ENCODE measurements at places on chromosomes 12 and 14.

- DNase-seq: no peak
Measured at GRCh38 chr12:110330544-110330943, 49.5 kb downstream of the ATP2A2 start.

DNA sequence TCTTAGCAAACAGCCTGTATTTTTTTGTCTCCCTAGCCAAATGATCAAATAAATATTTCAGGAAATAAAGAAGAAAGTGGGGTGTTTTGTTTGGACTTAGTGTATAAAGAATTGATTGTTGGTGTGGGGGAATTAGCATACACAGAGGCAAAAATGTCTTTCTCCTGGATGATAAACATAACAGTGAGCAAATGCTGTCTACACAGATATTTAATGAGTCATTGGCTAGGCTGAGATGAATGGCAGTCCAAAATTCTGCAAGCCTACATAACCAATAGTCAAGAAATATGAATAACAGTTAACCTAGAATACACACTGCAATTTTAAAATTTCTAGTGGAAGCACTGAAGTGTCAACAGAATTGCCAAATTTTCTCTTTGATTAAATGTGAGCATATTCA, 35.8 kb downstream of the MYF5 start:
- no peak for DNase-seq

- DNase-seq: no peak
Measured at GRCh38 chr12:93460003-93460402, 7.3 kb upstream of the MRPL42 start.

DNA sequence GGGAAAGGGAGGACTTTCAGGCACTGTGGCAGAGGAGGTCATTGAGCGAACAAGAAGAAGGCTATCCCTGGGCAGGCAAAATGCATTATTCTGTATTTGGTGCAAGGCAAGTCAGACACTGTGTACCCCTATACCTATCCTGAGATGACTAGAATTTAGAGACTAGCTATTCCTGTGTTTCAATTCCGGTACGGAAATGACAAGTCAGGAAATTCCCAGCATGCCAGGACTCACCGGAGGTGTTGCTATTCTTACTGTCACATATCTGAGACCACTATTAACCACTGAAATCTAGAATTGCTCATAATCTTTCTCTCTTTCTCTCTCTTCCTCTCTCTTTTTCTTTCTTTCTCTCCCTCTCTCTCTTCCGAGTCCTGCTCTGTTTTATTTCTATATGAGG, 297.1 kb downstream of the PDZRN4 start:
- no peak for DNase-seq

DNA sequence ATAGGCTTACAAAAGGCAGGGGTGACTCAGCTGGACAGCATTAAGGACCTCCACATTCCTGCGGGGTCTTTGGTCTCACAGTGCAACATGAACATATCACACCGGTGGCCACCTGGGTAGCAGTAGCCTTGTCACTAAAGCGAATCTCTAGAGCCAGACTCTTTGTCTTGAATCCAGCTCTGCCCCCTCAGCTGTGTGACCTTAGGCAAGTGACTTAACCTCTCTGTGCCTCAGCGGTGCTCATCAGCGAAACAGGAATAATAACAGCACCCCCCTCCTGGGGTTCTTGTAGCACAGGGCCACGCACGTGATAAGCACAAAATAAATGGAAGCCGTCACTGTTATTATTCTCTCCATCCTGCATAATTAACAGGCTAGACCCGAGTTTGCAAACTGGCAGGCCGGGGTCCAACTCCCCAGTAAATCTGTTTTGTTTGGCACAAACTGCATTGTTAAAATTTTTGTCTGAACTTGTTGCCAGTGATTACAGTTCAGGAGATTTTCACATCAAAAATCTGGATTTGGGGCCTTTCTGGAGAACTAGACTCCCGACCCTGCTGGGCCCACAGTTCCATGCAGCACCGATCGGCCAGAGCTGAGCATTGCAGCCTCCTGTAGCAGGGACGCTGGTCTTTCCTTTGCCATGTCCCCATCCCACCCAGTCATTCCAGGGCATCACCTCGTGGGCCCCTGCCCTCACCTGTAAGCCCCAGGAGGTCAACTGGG, 174.8 kb downstream of the PHETA1 start:
- no peak for DNase-seq

DNA sequence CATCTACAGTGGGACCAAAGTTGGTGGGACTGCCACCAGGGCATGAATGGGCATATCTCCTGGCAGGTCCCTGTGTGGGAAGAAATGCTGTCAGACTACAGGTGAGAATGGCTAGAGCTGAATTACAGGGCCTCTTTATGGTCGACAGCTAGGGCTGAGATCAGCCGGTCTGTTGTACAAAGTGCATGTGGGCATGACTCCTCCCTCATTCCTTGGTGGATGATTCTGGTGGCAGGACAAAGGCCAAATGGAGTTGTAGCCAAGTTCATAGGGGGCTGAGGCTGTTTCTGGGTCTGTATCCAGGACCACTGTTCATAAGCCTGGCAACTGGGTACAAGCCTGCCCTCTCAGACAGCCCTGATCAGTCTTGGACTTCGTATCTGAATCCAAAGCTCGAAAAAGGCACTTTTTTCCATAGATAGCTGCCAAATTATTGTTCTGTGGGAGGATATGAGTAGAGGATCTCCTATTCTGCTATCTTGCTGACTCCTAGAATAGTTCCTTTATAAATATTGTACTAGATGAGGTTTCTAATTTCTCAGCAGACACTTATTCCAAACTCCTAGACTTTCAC, 460.8 kb downstream of the TMEM117 start:
- no peak for DNase-seq

Data from stimulated activated CD4-positive, alpha-beta T cell treated with anti-CD3 and anti-CD28 coated beads, Interleukin-2, amount 100 ng/mL, for 24 hours (primary cell).